ENCODE measurements at places on chromosomes 12 and 14.
A peak's percentile ranks its signal among the peaks of the same experiment; 100 is the strongest.

- DNase-seq = no peak
Measured at GRCh38 chr14:104804481-104805325, 3.8 kb downstream of the ZBTB42 start.

- no peak for DNase-seq
Measured at GRCh38 chr14:58901826-58902225, 264.1 kb downstream of the DACT1 start.

- no peak for DNase-seq
Measured at GRCh38 chr12:131637986-131638385, 72.9 kb upstream of the SFSWAP start.

DNA sequence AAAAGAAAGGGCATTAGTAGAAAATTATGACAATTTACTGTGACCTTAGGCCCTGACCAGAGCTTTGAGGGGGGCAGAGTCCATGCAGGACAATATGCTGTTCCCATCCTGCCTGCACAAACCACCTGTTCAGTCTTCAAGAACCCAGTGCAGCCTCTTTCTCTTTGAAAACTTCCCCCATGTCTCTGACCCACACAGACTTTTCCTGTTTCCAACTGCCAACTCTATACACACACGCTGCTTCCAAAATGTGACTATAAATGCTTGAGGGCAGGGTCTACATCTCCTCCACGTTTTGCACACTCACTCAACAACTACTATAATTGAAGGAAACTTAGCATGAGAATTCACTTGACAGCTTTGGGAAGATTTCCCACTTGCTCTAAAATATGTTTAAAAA is 36.6 kb upstream of the SYCP3 start:
- DNase-seq = no peak

- DNase-seq = no peak
Measured at GRCh38 chr12:86261578-86261977, 5.4 kb upstream of the MGAT4C start.

GRCh38 chr14:28830115-28830534 is 63.5 kb downstream of the FOXG1 start:
- no peak for DNase-seq

DNA sequence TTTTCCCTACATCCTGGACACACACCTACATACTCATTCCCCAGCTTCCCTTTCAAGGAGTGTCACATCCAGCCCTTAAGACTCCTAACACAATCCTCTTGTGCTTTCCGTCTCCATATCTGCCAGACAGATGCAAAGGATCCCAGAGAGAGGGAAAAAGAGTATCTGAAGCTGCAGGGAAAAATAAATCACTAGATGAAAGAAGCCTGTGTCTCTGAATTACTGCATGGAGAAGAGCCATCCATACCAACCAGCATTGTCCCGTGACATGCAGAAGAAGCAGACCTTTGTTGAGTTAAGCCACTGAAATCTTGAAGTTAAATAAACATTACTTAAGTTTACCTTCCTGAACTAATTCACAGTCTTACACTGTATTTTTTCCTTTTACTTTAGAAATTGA is 54.6 kb downstream of the GTF2A1 start:
- no peak for DNase-seq

DNA sequence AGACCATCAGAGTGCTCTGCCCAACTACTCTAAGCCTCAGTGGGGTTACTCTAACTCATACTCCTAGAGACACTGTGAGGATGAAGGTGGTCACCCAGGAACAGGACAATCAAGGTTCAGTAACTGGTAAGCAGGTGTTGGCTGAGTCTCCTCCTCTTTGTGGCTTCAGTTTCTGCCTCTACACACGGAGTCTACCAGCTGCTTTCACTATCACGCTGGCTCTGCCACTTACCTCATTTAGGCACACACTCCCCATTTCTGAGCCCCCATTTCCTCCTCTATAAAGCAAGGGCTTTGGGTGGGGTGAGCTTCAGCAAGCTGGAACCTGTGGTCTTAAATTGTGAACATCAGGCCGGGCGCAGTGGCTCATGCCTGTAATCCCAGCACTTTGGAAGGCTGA is 7.3 kb upstream of the TCHP start:
- no peak for DNase-seq

- no peak for DNase-seq
Measured at GRCh38 chr14:33956640-33957039, 5.8 kb upstream of the EGLN3 start.

- DNase-seq = peak; percentile 13
Measured at GRCh38 chr14:34713681-34714319, 593 bp downstream of the CFL2 start.

DNA sequence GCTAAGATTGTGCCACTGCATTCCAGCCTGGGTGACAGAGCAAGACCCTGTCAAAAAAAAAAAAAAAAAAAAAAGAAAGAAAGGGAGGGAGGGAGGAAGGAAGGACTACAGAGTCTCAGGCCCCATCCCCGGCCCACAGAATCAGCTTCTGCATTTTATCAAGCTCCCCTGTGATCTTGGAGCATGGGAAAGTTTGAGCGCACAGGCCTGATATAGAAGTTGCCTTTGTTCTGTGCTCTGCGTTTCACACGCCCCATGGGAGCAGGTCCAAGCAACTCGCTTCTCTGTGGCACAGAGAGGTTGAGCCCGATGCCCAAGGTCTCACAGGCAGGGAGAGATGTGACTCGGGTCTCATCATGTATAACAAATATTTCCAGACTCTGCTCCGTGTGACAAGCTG is 101.8 kb downstream of the PHETA1 start:
- DNase-seq = no peak

GRCh38 chr14:69152181-69152901 is 578 bp downstream of the DCAF5 start:
- DNase-seq = peak; percentile 39

DNA sequence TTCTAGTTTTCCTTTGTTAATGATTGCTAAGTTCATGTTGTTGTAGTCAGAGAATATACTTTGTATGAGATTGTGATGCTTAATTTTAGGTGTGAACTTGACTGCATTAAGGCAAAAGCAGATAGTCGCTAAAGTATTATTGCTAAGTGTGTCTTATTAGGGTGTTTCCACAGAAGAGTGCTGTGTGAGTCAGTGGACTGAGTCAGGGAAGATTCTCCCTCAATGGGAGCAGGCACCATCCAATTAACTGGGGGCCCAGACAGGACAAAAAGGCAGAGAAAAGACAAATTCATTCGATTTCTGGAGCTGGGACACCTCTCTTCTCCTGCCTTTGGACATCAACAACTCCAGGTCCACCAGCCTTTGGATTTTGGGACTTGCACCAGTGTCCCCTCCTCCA is 48.5 kb downstream of the BAZ1A start:
- no peak for DNase-seq

DNA sequence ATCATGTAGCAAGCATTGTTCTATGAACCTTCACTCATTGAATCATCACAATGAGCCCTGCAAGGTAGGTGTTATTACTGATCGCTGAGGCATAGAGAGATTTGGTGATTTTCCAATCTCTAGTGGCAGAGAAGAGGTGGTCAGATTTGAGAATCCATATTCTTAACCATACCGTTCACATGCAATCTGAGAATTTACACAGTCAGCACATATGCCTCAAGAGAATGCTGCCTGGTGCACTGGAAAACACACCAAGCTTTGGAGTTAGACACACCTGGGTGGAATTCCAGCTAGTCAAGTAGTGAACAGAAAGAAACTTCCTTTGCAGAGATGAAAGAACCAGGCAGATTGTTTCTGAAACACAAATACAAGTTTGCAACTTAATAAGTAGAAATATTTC is 94.1 kb downstream of the LGR5 start:
- DNase-seq = no peak

DNA sequence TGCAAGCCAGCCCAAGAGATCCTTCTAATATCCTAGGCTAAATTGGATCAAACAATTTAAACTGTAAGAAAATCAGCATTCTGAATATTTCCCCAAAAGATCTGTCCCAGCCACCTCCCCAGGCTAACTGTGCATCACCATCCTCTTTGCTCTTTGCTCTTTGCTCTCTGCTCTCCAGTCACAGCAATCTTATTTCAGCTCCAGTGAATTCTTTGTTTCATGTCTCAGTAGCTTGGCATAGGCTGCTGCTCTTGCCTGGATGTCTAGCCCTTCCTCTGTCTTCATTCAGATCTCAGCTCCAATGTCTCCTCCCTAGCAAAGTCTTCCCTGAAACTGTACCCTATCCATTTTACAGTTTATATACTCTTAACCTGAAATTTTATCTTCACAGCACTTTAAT is 399.8 kb upstream of the USP15 start:
- DNase-seq = no peak

- no peak for DNase-seq
Measured at GRCh38 chr12:951176-951575, 1.7 kb upstream of the RAD52 start.

GRCh38 chr12:22535478-22535877 is 8.9 kb downstream of the C2CD5 start:
- no peak for DNase-seq

DNA sequence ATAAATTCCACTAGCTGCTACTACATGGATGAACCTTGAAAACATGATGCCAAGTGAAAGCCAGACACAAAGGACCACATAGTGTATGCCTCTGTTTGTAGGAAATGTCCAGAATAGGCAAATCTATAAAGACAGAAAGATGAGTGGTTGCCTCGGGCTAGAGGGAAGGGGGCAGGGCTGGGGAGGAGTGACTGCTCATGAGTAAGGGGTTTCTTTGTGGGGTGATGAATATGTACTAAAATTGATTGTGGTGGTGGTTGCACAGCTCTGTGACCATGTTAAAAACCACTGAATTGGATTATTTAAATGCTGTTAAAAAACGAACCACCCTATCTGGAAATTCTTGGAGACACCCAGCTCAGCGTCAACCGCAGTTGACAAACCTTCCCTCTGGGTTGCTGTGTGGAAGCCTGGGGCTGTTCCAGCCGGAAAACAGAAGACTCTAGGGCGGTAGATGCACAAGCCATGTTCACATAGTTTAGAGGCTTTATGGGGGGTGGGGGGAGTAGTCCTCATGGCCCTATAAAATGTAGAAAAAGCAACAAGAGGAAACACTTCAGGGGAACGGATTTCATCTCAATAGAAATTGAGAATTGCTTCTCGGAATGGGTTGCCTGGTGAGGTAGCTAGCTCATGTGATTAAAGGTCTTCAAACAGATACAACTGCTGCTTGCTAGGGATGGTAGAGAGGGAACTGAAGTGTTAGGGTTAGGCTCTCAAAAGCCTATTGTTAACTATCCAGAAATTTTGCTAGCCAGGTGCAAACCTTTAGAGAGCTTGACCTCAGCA is 29.4 kb downstream of the RIN3 start:
- no peak for DNase-seq

GRCh38 chr14:55921511-55921910 is 196.7 kb upstream of the PELI2 start:
- no peak for DNase-seq

DNA sequence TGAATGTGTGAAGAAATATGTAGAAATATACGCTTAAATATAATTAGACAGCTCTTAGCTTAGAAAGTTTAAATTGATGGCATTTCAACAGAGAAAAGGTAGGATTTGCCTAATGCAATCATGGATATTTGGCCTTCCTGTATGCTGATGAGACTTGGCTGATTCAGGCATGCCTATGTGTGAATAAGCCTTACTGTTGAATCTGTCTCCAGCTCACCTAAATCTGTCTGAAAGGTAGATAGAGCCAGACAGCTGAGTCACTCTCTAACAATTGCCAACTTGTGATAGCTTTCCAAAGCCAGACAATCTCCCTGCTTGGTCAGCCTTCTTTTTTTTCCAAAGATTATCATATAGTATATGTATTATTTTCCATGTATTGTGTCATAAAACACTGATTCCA is 92.8 kb upstream of the FLRT2 start:
- no peak for DNase-seq

GRCh38 chr12:104748790-104749189 is 209.3 kb downstream of the SLC41A2 start:
- no peak for DNase-seq

DNA sequence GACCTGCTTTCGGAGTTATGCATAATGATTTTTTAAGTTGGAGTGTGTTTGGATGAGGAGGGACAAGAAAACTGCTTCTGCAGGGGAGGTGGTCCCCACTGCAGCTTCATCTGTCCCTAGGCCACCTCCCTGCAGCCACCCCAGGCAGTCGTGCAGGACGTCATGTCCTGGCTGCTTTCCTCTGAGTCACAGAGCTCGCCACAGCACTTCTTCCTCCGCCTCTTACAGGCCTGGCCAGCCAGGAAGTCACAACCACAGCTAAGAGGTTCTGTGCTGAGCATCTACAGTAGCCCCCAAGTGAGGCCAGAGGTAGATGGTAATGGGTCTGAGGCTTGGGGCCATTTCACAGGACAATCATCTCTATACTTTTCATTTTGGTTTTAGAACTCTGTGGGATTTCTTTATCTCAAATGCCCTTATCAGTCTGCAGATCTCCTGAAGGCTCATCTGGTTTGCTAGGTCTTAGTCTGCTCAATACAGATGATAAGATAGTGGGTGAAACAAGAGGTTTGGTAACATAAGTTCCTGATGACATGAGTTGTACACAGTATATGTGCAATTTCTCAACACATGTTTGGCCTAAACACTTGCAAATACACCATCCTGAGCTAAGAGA is 106.4 kb downstream of the ARF6 start:
- peak; percentile 25 for DNase-seq

DNA sequence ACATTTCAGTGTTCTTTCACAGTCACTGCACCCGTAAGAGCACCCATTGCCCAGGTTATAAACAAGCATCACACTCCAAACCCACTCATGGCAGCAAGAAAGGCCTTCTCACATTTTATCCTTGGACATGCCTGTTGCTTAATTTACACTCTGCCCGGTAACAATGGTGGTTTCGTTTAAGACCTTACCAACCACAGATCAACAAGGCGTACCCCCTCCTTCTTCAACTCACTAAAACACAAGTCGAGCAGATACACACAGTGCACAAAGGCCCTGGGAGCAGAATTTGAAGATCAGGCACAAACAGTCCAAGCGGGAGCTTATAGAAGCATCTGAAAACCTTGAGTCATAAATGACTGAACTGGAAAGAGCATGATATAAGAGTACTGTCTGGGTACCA is 98.1 kb downstream of the GALC start:
- no peak for DNase-seq

Measured in HEK293T (cell line).